Smooth muscle cell of the umbilical artery (primary cell): ENCODE measurements at places on chromosomes 4 and X. TPM values are rescaled to one million over a fixed set of nuclear protein-coding genes. Genes with fewer than 3 reads are reported as not detected.

Gene ARAP2
- 1.2 and 3.1 TPM in 2 replicates for total RNA-seq

Gene PRDM5
- total RNA-seq: 12.2 and 22.0 TPM in 2 replicates

Gene SMS
- 153 and 255 TPM in 2 replicates for total RNA-seq

Gene AMTN
- not detected in 2 replicates for total RNA-seq

Gene ARHGEF38
- total RNA-seq: not detected in 2 replicates

Gene GPR34
- under 0.01 TPM in 1 of 2 replicates, not detected in the other for total RNA-seq

Gene ATOH1
- total RNA-seq: not detected in 2 replicates

Gene FAM53A
- 1.4 and 3.0 TPM in 2 replicates for total RNA-seq

Gene ITM2A
- not detected in 2 replicates for total RNA-seq

Gene FAM90A26
- not detected in 2 replicates for total RNA-seq

Gene CCNA2
- total RNA-seq: 5.0 and 27.6 TPM in 2 replicates

Gene PAGE5
- not detected in 2 replicates for total RNA-seq

Gene PDZD4
- total RNA-seq: under 0.01 and 0.18 TPM in 2 replicates

Gene TCEANC
- total RNA-seq: 1.5 and 3.9 TPM in 2 replicates
